ENCODE measurements at places on chromosomes 6 and 20.

DNA sequence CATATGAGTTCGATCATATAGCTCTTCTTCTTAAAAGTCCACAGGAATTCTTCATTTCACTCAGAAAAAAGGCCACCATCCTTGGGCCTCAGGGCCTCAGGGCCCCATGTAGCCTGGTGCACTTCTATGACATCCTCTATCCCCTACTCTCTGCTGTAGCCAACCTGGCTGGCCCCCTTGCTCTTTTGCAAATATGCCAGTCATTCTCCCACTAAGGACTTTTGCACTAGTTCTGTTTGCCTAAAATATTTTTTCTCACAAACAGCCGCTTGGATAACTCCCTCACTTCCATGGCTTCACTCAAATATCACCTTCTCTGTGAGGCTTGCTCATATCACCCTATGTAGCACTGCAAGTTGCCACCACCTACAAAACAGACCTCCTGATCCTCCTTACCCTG, 604.7 kb upstream of the JAG1 start:
- DNase-seq = no peak

GRCh38 chr20:1825938-1826445, 69.2 kb upstream of the SIRPA start:
- no peak for DNase-seq

GRCh38 chr6:85089255-85089654, 324.9 kb upstream of the TBX18 start:
- no peak for DNase-seq

DNA sequence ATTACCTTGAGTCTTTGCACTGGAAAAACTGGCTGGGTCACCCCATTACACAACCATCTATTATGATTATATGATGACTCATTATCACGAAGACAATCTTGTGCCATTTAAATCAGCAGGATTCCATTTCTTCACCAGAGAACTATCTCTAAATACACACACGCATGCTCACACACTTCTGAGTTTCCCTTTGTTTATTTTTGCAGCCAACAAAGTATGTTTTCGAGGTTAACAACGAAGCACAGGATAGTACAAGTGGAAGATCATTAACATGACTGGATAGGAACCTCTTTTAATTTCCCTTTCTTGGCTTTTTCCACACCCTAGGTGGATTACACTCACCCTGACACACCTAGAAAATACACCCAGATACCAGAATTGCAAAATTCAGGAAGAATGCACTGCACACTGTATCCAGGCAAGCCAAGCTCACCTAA, 18.9 kb downstream of the PERP start:
- no peak for DNase-seq
